KG1 (cell line): ENCODE measurements at places on chromosomes 12 and 14.

DNA sequence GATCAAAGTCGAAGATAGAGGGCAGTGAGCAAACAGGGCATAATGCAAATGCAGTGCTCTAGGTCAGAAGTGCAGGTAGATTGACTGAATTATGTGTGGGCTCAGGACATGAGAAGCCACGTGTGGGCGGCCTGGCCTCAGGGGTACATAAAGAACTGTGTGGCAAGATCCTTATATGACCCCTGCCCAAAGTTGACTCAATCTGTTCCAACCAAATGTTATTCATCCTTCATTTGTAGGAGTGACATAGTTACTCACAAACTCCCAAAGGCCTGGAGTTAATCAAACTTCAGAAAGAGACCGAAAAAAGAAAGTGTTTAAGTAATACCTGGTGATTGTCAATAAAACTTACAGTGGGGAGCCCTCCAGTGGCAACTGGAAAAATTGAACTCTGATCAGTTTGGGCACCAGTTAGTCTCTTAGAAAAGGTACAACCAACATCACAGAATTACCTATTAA, 150.4 kb upstream of the FAR2 start:
- DNase-seq = peak; percentile 11

GRCh38 chr14:53217316-53217994, 64.3 kb upstream of the DDHD1 start:
- DNase-seq = peak; percentile 68

DNA sequence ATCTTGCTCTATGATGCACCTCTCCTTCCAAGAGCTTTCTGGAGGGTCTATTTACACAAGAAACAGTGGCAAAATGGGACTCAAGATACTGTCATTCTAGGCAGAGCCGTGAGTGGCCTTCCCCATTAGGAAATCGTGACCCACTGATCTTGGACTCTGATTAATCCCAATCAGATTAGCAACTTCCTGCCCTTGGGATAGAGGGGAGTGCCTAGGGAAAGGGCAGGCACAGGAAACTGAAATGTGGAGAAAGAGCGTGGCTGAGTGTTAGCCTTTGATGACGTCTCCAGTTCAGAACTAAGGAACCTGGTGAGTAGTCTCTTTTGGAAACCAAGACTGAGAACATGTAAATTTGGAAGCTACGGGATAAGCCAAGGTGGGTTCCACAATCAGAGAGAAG, 76.1 kb downstream of the NUAK1 start:
- no peak for DNase-seq

DNA sequence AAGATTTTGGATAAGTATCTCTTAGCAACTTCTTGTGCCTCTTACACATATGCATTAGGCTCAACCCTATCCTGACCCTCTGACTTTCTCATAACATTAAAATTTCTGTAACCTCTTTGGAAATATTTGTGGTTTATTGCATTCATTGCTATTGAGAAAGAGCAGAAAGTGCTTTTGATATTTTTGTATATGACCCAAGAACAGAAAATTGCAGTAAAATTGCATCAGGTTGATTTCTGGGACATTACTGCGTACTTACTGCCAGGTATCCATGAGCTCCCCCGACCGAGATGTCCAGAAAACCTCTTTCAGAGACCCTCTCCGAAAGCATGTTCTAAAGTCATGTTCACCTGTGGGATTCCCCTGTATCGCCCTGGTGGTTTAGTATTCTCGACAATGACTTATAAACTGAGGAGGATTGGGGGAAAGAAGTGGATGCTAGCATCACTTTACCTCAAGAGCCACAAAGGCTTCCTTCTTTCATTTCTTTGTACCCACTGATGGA, 14.5 kb upstream of the IL22 start:
- DNase-seq = no peak

GRCh38 chr12:110599334-110599733, 14.6 kb upstream of the TCTN1 start:
- no peak for DNase-seq

DNA sequence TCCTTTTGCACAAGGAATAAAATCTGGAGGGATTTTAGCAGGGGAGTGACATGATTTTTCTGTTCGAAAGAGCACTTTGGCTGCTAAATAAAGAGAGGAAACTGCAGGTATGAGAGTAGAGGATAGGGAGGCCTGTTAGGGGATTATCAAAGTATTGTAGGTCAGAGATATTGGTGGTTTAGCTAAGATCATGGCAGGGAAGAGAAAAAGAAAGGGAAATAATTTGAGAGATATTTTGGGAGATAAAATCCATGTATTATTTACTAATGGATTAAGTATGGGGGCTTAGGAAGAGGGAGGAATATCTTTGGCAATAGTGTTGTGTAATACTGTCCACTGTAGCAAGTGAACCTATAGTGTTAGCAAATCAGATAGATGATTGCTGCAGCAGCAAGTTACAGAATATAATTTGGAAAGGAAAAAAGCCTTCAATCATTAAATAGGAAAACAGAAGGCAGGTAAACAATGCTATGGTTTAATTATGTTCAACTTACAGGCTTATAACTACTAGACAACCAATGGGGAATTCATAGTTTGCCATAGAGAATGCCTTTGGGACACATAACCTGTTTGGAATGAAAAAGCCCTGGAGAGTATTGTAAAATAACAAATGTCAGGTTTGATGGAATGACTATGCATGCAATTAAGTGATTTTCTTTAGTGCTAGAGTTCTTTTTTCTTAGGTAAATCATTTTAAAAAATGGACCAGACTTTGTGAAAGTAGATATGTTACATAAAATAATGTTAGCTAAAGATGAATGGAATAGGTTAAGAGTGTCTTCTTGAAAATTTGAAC, 50.5 kb downstream of the ADIPOR2 start:
- DNase-seq = no peak

DNA sequence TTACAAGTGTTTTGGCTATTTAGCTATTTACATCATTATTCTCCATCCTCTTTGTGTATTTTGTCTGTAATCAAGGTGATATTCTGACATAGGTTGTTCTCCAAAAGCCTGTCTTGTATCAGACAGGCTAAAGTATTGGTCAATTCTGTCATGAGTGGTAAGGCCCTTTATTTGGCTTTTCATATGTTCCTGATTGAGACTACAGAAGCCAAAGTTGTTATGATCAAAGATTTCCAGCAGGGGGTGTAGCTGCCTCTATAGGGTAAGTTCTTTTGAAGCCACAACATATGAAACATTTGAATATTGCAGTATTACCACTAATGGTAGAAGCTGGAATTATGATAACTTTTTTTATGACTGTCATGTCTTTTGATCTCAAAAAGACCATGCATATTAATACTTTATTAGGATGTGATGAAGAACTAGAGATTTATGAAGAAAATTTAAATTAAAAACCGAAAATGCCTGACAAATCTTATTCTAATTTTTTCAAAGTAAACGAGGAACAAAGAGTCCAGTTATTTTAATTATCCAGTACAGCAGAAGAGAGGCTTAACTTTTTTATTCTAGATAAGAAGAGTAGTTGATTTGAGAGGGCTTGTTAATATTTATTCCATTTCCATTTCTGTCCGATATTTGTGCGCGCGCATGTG, 3.4 kb upstream of the ARHGAP5 start:
- DNase-seq = peak; percentile 48

- DNase-seq = no peak
Observed at GRCh38 chr12:56933826-56934625, at the start of gene SDR9C7. Gene SDR9C7, minus strand, starts transcription at chr12:56934408. Its CDS starts 147 bp downstream, at chr12:56934261.

- DNase-seq = no peak
Observed at GRCh38 chr14:93734086-93734822, 54.0 kb downstream of the PRIMA1 start.

DNA sequence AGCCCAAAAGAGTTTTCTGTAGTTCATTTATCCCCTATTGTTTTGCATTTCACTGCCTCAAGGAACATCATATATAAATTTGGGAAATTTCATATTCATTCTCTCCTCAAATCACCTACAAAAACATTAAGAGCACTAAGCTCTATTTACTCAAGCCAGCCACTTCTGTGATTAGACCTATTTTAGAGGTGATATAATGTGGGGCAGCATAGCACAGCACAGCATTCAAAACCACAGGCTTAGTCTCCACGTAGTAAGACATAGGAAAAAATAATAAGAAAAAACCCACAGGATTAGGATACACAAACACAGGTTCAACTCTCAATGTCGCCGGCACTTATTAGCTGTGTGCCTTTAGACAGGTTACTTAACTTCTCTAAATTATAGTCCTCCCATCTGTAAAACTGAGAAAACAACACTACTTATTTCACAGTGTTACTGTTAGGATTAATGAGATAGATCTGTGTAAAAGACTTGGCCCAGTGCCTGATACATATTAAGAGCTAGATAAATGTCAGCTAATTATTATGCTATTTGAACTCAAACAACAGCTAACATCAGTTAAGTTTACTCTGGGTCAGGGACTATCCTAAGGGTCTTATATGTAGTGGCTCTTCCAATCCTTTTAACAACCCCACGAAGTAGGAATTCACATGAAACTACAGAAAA, 20.3 kb downstream of the DCAF5 start:
- no peak for DNase-seq

GRCh38 chr12:103884316-103884715, 43.3 kb upstream of the NT5DC3 start:
- DNase-seq = peak; percentile 12

DNA sequence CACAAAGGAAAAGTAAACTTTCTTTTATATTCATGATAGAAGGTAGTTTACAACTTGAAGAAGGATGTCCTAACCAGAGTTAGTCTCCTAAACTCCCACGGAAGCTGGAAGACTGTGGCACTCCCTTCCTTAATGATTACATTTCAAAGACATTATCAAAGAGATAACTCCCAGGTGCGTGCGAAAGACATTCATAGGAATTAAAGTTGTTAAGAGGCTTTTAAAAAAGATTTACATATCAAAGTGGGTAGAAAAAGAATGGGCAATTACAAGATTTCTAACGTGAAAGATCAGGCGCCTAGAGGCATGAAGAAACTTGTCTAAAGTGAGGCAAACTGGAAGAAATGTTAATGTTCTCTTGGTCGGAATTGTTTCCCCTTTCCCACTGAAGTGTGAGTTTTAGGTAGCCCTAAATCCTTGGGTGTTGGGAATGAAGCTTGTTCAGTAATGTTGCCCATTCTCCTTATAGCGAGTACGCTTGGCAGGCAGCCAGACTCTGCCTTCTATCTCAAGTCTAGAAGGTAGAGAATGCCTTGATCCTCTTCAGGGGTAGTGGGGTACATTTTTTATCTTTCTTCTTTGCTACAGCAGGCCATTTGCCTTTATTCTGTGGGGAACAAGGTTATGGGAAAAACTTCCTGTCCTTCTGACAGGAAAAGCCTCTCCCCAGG, 642.0 kb downstream of the SLC6A15 start:
- no peak for DNase-seq

GRCh38 chr12:48179466-48179865, 4.0 kb upstream of the CCDC184 start:
- no peak for DNase-seq

- DNase-seq = no peak
Observed at GRCh38 chr12:4424422-4424821, 21.2 kb downstream of the FGF6 start.

- DNase-seq = no peak
Observed at GRCh38 chr14:94524093-94524492, 14.8 kb upstream of the SERPINA12 start.

GRCh38 chr12:103743788-103744187, 97.2 kb downstream of the NT5DC3 start:
- no peak for DNase-seq

DNA sequence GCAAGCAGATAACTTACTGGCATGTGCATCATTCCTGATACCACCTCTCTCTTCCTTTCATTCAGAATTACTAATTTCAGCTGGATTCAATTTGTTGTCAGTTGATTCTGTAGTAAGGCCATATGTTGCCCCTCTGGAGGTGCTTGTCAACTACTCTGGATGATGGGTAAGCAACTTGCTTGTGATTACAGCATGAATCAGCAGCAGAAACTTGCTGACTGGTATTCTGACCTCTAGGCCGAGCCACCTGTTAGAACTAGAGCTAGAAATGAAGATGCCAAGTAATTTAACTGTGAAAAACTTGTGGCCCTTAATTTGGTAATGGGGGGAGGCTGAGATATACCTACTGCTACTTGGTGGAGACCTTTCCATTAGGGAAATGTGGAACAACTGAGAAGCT, 5.1 kb downstream of the RNF10 start:
- no peak for DNase-seq
